HFF-Myc (cell line): ENCODE measurements at places on chromosomes 2 and 18.

- peak; percentile 40 for DNase-seq
These were observed 52.4 kb downstream of the PMS1 start for GRCh38 chr2:189836644-189837043.

GRCh38 chr2:76247006-76247405, 536.3 kb upstream of the GCFC2 start:
- no peak for DNase-seq

GRCh38 chr18:9323750-9324445, 10.7 kb upstream of the TWSG1 start:
- no peak for DNase-seq

- DNase-seq = no peak
These were observed 42.0 kb downstream of the CROCC2 start for GRCh38 chr2:240948086-240948485.

DNA sequence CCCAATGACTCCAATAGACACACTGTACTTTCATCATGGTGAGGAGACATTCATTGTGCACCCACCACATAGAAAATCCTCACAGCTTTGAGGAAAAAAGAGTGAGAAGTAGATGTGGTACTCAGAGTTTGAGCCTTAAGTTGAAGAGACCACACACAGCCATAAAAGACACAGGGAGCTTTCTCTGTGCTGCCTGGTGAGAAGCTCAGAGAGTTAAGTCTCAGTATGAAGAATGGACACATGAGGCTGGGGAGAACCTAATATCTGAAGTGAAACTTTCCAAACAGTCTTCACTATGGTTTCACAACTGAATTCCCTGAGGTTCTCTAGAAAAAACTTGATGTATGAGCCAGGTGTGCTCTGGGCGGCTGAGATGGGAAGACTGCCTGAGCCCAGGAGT, 237.9 kb downstream of the NBAS start:
- no peak for DNase-seq

DNA sequence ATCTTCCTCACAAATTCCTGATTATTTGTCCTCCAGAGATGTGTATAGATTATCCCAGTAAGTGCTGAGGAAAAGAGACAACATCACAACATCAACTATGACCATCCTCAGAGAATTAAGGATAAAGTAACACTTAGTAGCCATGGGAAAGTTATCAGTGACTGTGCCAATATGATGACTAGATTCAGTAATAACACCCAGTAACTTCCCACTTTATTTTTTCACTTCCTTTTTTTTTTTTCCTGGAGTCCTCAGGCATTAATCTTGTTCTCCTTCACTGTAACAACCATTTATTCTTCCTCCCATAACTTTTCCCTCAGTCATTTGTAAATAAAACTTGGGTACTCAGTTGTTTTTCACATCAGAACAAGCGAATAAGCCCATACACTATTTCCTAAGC, 16.7 kb upstream of the PID1 start:
- DNase-seq = no peak

GRCh38 chr2:26655611-26656195, 14.5 kb upstream of the CIB4 start:
- no peak for DNase-seq

GRCh38 chr18:66160007-66160406, 409.2 kb downstream of the CDH7 start:
- DNase-seq = no peak
